ENCODE measurements at places on chromosomes 6 and 20.

DNA sequence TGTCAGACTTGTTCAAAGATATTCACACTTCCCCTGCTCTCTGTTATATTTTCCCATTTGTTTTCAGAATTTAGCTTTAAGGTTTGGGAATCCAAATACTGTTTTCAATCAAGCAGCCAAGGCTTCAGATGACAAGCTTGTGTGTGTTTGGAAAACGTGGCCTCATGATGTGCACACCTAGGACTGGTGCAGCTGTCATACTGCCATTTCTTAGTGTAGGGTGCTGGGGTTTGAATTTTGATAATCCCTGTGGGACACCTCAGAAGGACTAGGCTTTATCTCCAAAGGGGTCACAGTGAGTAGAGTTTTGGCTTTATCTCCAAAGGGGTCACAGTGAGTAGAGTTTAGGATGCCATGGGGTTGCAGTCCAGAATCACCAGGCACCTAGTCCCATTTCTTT, 65.3 kb upstream of the JAG1 start:
- DNase-seq: no peak

- DNase-seq: no peak
These were observed 68.3 kb upstream of the FRMD1 start for GRCh38 chr6:168147205-168147738.

DNA sequence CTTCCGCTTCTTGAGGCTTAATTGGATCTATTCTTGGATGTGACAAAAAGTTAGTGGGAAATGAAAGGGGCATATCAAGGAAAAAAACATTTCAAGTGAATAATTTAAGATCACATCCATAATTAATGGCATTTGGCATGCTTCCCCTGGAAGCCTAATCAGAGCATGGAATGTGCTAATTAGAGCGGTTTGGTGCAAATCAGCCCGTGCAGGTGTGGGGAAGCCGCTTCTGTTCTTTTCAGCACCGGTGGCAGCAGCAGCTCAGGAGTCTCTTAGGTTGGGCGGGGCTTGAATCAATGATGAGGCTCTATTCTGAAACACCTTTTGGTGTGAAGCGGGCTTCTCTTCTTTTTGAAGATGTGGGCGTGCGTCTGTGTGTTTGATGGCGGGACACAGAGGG, 301.2 kb downstream of the LRFN2 start:
- DNase-seq: no peak

GRCh38 chr20:11118802-11119380, 445.1 kb upstream of the JAG1 start:
- DNase-seq: no peak

DNA sequence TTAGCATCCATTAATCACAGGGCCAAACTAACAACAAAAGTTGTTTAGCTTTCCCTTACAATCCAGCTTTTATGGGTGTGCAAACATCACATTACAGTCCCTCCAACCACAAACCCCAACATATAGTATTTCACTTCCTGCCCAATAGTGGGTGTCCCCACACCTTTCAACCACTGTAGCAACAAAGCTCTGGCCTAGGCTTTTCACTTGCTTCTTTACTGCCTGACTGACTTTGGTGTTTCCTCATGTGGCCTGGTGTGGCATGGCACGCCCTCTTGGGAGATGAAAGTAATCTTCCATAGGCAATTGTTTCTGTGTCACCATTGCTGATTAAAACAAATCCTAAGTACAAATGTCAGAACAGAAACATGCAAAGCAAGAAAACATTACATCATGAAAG, 46.3 kb downstream of the MCM8 start:
- DNase-seq: peak; percentile 25

DNA sequence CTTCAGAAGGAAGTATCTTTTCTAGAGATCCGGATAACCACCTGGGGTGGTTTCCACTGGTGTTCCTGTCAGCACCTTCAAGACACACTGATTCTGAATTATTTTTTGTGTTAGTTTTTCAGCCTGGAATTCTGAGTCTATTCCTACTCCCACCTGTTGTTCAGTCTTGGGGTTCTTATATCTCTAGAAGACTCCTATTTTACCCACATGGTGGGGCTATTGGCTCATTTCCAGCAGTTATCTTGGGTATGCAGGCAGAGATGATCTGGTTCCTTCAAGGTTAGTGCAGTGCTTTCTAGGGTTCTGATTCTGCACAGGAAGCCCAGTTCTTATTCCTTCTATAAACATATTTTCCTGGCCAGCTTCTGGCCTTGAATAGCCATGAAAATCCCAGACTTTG, 175.6 kb upstream of the PDE7B start:
- DNase-seq: no peak

- no peak for DNase-seq
These were observed 39.7 kb downstream of the NTSR1 start for GRCh38 chr20:62748311-62748710.

GRCh38 chr6:166760288-166760687, 133.2 kb upstream of the RPS6KA2 start:
- DNase-seq: no peak

- no peak for DNase-seq
These were observed 51.1 kb downstream of the TCP11 start for GRCh38 chr6:35089935-35090505.

DNA sequence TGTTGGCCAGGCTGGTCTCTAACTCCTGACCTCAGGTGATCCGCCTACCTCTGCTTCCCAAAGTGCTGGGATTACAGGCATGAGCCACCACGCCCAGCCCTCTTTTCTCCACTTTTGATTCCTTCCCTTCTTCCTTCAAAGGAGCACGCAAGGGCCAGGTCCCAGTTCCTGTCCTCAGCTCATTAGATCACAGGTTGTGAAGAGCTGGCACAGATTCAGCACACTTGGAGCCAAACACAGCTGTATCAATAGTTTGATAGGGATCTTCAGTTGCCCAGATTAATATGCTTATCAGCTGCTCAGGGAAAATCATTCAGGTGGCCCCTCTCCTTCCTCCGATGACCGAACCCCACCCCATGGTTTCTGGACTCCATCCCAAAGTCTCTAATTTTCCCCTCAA, 14.4 kb upstream of the SLC22A23 start:
- no peak for DNase-seq

DNA sequence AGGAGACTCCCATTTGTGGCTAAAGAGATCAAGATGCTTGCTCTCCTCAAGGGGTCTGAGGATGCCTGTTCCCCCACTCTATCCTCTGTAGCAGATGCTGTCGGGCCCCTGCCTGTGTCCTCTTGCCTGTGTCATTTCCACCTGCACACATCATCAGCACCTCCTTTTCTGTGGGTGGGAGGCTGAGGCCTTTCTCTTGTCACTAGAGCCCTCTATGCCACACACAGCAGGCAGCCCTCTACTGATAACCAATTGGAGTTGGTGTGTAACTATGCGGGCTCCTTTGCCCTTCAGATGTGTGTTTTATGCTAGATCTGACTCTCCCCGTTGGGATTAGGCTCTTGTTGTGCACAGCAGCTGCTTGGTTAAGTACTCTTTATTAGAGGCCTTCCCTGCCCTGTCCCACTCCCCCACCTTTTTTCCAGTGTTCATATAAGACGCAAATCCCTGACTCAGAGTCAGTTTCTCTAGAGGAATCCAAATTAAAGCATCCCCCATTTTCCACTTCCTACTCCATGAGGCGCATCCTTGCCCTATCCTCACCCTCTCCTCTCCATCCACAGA, 7.7 kb downstream of the TREML2 start:
- no peak for DNase-seq

DNA sequence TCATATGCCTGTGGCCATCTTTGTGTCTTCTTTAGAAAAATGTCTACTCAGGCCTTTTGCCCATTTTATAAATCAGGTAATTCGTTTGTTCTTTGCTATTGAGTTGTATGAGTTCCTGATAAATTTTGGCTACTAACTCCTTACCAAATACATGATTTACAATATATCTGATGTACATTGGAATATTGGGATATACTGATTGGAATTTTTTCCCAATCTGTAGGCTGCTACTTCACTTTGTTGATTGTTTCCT, 39.2 kb downstream of the BACH2 start:
- no peak for DNase-seq

DNA sequence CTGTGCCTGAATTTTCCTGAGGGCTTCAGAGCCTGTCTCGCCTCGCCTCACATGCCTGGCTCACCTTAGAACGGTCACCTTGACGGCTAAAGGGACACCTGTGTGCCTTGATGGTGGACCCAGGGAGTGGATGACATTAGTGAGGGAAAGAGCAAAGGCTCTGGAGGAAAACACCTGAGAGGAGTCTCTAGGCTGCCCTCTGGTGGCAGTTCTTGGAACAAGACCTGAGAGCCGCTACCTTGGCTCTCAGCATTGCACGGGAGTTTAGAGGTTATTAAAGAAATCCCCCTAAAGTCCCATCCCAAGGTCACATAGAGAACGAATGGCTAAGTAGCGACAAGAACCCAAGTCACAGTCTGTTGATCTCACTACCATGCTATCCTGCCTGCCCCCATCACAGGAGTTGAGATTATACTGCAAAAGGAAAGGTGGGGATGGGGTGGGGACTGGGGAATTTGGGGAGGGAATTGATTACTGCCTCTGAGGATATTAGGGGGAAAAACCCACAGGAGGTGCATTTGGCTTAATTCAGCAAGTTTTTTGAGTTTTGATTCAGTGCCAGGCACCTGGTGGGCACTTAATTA, 7.9 kb upstream of the CDSN start:
- peak; percentile 46 for DNase-seq

DNA sequence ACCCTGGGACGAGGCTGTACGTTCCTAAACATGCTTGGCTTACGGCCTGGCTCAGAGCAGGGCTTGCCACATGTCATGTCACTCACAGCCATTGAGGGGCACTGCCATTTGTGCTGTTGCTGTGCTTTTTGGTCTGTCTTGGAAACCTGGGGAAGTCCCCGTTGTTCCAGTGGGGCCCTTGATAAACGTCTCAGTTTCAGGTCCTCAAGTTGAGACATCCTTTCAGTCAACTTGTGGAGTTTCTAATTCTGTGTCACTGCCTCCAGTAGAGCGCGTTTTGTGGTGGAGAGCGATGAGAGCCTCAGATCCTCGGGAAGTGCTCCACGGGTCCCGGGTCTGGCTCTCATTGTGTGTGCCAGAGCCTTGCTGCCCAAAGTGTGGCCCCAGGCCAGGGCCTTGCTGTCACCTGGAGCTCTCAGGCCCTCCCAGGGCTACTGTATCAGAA, 43.0 kb upstream of the CCR6 start:
- no peak for DNase-seq

DNA sequence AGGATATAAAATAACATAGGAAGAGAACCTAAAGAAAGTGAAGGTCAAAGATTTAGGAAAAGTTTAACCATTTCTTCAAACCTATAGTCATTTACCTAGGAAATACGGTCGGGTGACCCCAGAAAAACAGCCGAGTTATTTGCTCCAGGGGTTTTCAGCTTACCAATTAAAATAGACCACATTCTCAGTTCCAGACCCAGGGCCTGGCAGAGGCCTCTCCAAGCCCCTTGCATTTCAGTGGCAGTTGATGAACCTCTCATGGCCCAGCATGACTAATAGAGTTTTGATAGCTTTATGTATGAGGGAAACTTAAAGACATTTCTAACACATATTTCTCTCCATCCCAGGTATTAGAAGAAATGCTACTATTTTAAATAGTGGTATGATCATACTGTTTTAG, 113.5 kb downstream of the OGFRL1 start:
- no peak for DNase-seq

Data from stimulated activated CD8-positive, alpha-beta memory T cell treated with anti-CD3 and anti-CD28 coated beads, Interleukin-4, amount 100 ng/mL, for 1 hour (primary cell).